ENCODE measurements at places on chromosomes 16 and 17.
A peak's percentile ranks its signal among the peaks of the same experiment; 100 is the strongest.

- no peak for DNase-seq
Measured at GRCh38 chr16:50836121-50836621, 94.3 kb downstream of the CYLD start.

GRCh38 chr16:29736764-29737163, 9.0 kb downstream of the C16orf54 start:
- DNase-seq, result no peak

DNA sequence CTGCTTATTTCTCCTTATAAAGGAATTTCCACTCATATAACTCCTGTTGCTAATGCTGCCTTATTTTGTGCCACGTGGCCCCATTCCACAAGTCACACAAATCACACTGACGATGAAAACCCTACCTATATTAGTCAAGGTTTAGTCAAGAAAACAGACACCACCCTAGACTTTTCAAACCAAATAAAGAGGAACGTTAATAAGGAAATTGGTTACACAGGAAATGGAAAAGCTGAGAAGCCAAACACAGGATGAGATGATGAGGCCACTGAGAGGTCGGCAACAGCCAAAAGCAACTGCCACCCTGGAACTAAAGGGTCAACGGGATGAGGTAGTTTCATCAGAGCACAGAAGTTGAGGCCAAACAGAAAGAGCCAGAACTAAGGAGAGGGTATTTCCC, 47.3 kb upstream of the ALOX12 start:
- no peak for DNase-seq

GRCh38 chr16:30896261-30896888, at the start of gene CTF1:
TSS of gene CTF1 (plus strand) at chr16:30896614. CDS start at chr16:30896644, 30 bp downstream.
- DNase-seq, result no peak

DNA sequence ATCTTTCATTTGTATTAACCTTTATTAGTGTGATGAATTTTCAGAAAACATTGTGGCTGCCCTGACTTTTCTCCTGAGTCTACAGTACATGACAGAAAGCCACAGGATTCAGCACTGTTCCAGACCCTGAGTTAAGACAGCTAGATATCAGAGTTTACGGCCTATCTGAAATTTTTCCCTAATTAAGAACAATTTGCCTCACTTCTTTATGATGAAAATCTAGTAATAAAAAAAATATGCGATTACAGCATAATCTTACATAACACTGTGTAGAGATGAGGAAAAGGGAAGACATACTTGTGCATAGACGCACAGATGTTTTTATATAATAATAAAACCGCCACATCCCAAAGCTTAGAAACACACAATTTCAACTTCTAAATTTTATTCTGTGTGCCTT, 7.3 kb downstream of the SPOP start:
- DNase-seq, result no peak

GRCh38 chr16:17368951-17369350, 101.8 kb downstream of the XYLT1 start:
- DNase-seq, result no peak

DNA sequence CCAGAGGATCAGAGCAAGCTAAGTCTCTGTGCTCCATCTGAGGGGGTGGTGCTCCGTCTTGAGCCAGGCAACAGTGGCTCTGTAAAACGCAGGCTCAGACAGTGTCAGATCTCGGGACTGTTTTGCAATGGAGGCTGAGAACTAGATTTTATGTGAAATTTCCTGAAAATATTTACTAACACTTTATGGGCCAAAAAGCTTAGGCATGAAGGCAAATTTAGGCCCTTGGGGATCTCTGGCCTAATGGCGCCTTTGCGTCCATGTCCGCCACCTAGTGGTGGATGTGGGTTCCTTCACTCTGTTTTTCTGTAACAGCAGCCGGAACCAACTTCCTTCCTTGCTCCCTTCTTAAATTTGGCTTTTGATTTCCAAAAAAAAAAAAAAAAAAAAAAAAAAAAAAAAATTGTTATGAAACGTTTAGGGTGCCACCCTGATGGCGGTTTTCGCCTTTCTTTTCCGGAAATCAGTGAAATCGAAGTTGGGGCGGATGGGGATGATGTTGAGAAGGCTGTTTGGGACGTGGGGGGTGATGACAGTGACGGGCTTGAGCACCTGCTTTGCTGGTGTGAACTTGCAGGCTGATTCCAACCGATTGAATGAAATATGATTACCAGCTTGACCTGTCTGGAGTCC, 14.0 kb upstream of the ELAC2 start:
- DNase-seq, result peak; percentile 24

GRCh38 chr17:78598013-78598471, 20.8 kb upstream of the DNAH17 start:
- no peak for DNase-seq

GRCh38 chr16:47018223-47018891, 44.9 kb upstream of the DNAJA2 start:
- peak; percentile 30 for DNase-seq

- DNase-seq, result no peak
Measured at GRCh38 chr16:1018447-1019198, 37.1 kb downstream of the SOX8 start.

GRCh38 chr16:7124242-7124641, 208.4 kb upstream of the RBFOX1 start:
- no peak for DNase-seq

DNA sequence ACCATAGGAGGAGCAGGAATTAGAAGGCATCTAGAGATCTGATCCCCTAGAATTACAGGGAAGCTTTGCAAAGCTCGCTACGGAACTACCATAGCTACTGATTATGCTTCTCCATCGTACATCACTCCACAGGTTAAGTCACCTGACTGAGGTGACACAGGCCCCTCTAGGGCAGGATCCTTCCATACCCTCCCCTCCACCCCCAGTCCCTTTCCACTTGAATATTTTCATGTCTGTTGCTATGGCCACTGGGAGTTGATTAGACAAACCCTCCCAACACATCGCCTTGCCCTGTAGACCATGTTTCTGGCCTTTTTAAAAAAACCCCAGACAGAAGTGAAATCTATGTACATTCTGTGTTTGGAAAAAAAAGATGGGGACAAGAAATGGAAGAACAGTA, 287.1 kb downstream of the SOX9 start:
- DNase-seq, result no peak

DNA sequence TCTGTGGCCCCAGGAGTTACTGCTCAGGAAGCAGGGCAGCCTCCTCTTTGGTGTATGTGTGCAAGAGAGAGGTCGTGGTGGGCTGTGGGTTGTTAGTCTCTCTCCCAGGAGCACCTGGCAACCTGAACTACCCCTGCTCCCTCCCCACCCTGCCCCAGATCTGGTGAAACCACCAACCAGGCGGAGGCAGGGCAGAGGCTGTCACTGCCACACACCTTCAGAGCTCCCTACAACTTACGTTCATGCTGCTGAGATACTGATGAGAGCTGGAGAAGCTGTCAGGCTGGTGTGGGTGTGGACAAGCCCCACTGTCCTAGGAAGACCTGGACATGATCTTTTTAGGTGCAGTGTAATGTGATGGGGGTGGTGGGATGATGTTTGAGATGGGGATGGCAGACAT, 24.3 kb downstream of the GOSR2 start:
- no peak for DNase-seq

DNA sequence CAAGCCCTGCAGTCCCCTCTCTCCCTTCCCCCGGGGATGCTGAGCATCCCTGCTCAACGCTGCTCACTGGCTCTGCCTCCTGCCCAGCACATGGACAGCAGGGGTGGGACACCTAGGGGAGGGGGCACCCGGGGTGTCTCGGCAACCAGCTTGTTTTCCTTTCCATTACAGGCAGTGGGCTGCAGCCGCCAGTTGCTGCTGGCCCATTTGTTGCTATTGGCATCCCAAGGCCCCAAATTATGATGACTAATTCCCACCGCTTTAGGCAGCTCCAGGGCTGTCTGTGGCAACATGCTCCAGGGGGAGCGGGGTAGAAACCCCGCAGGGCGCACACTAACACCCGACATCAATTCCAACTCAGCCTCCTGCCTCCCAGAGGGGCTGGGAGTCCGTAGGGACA, 4.9 kb downstream of the SDK2 start:
- DNase-seq, result no peak

DNA sequence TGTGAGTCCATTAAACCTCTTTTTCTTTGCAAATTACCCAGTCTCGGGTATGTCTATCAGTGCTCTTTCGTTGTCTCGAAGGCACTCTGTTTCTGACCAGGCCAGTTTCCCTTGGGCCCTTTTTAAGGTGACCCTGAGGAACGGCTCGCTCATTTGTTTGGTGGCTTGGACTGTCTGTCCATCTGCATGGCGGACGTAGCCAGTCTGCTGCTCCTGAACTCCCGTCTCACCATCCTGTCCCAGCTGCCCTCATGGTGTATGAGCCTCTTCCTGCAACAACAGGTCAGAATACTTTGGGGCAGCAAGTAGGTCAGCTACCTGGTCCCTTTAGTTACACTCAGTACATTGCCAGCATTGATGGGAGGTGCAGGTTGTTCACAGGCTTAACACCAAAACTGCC, 19.0 kb downstream of the DRC7 start:
- DNase-seq, result no peak

DNA sequence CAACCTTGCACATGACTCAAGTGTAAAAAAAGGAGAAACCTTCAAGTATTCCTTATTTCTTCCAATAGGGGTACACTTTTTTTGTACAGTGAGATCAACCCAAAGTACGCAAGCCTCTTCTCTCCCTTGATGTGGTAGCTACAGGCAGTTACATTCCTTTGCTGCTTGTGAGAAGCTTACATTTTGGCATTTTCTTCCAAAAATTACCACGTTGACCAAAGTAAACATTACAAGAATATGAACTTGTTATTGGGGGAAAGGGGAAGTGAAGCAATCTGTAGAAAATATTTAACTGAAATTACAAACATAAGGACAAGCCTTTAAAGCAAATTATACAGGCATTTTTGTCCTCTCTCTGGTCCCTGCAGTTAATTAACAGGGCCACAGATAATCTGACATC, 97.0 kb upstream of the TOB1 start:
- DNase-seq, result no peak

DNA sequence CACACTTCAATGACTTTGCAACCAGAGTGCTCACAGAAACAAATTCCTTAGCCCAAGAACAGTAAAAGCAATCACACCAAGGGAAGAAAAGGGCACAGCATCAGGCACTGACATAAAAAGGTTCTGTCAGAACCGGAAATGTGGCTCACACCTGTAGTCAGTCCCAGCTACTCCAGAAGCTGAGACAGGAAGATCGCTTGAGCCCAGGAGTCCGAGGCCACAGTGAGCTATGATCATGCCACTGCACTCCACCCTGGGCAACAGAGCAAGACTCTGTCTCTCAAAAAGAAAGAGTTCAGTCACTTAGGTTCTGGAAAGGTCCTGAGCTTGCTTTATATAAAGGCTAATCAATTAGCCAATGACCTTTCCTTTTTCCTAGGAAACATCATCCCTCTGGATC, 22.7 kb downstream of the YWHAE start:
- no peak for DNase-seq

DNA sequence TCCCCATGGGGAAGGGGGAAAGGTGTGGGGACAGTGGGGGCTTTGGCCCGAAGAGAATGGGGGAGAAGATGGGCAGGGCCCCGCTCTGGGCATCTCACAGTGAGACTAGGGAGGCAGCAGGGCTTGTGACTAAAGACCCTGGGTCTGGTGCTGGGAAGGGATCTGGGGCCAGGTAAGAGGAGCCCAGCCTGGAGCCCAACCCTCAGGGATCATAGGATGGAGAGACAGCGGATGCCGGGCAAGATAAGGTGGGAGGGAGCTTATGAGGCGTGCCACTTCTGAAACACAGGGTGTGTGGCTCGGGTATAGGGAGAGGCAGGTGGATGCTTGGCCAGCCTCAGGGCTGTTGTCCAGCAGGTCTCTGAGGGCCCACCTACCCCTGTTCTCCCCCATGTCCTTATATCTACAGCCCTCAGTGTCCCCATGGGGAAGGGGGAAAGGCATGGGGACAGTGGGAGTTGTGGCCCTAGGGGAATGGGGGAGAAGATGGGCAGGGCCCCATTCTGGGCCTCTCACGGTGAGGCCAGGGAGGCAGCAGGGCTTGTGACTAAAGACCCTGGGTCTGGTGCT, 15.4 kb downstream of the USP6 start:
- no peak for DNase-seq

DNA sequence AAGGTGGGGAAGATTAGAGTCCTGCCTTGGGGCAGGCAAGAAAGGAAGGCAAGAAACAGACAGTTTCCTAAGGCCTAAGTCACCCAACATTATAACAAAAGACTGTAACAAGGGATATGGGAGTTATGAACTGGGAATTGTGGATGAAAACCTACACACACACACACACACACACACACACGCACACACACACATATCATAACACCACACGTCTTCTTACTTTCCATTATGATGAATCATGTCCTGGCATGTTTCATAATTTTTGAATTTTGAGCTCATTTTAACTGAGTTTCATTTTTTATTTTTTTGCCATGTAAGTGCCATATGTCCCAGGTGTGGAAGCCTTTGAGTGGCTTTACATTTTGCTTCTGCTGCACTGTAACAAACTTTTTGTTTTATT, 29.9 kb downstream of the HS3ST2 start:
- no peak for DNase-seq

GRCh38 chr16:87076950-87077749, 240.0 kb downstream of the C16orf95 start:
- no peak for DNase-seq

- DNase-seq, result no peak
Measured at GRCh38 chr17:83194186-83194561, 114.8 kb downstream of the METRNL start.

GRCh38 chr17:9177212-9177611, 155.9 kb downstream of the NTN1 start:
- no peak for DNase-seq

GRCh38 chr16:70290949-70291519, 1.7 kb upstream of the AARS1 start:
- no peak for DNase-seq

GRCh38 chr17:65785109-65785508, 223.7 kb upstream of the AXIN2 start:
- no peak for DNase-seq

GRCh38 chr17:83055911-83056582, 23.4 kb upstream of the METRNL start:
- DNase-seq, result no peak

DNA sequence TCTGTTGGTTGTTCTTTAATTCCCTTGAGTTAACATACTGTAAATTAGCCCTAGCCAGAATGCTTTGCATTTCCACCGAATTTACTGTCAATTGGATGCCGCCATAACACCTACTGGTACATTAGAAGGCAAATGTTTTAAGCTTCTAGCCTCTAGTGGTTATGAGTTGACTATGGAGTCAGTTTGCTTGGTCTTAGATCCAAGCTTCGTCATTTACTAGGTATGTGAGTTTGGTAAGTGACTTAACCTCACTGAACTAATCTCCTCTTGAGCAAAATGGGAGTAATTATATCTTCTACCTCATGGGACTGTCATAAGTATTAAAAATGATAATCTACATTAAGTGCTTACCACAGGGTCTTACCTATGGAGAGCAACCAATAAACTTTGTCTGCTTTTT, 20.4 kb upstream of the CDH11 start:
- DNase-seq, result no peak

DNA sequence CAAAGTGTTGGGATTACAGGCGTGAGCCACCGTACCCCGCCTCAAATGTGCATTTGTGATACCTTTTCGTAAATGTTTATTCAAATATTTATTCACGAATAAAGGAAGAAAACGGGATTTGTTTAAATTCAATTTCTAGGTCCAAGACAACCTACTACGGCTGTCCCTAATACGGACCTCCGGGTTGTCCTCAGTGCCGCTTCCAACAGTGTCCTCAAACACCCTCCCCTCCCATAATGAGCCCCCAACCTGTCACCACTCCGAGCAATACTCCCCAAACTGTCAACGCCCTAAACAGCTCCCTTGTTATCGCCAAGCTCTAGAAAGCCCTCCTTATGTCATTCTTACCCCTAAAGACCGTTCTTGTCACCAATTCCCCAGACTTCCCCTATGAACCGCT, 539 bp upstream of the GABARAPL2 start:
- no peak for DNase-seq
